ENCODE measurements at places on chromosomes 11 and 22.

- DNase-seq: no peak
Observed at GRCh38 chr11:73996161-73996747, 12.6 kb downstream of the UCP3 start.

- no peak for DNase-seq
Observed at GRCh38 chr11:13861411-13861810, 101.1 kb upstream of the SPON1 start.

- DNase-seq: no peak
Observed at GRCh38 chr11:15805726-15806125, 550.6 kb downstream of the SOX6 start.

- DNase-seq: no peak
Observed at GRCh38 chr11:69799582-69799981, 19.6 kb downstream of the FGF3 start.

- DNase-seq: no peak
Observed at GRCh38 chr11:10204021-10204420, 90.0 kb downstream of the SBF2 start.

DNA sequence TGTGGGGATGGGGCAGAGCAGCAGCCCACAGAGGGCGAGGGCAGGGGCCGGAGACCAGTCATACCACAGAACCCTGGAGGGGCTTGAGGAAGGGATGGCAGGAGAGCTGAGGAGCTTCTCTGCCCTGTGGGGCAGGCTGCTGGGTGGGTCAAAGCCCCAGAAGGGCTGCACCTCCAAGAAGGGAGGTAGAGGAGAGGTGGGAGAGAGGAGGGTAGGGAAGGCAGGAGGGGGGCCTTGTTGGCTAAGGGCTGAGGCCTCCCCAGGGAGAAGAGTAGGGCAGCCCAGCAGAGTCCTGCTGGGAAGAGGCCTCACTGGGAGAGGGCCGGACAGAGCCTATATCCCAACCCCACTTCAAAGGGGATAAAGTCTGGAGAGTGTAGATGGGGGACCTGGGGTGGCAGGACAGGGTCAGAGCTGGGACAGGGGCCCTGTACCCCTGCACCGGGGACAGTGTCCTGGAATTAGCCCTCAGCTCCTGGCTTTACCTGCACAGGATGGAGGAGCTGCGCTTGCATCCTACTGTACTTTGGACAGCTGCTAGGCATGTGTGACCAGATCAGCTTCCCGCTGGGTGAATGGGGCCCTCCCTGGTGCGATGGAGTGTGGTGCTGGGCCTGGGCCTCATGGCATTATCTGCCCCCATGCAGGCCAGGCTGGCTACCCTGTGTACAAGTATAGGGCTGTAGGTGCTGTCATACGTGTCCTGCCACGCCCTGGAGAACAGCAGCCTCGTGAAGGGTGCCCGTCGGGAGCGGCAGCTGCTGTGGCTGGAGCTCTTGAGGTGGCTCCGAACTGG lies 7.3 kb downstream of the DGCR6L start:
- DNase-seq: no peak

- DNase-seq: no peak
Observed at GRCh38 chr22:35620624-35621251, 3.6 kb upstream of the MB start.

DNA sequence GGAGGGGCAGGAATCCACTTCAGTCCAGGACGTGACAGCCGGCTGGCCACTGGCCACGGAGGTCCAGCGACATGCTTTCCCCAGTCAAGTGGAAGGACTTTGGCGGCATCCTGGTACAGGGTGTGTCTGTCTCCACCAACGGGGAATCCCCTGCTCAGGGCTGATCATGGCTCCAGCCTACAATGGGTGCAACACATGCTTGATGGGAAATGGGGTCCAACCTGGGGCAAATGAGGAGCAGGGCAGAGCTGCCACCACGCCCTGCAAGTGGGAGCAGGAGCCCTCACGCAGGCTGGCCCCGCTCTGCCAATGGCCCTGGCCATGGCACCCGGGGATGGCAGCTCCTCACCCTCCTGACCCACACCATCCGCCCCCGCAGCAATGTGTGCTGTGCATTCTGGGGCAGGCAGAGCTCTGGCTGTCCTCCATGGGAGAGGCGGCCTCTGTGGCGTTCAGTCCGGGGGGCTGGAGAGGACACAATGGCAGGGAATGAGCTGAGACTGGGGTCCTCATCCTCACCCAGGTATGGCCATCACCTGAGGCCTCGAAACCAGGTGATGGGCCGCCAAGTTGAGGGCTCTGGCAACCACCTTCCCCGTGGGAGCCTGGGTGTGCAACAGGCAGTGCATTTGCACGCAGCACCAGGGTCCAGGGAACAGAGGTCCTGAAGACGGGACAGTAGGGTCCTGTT lies 5.8 kb upstream of the SEPTIN5 start:
- DNase-seq: no peak

DNA sequence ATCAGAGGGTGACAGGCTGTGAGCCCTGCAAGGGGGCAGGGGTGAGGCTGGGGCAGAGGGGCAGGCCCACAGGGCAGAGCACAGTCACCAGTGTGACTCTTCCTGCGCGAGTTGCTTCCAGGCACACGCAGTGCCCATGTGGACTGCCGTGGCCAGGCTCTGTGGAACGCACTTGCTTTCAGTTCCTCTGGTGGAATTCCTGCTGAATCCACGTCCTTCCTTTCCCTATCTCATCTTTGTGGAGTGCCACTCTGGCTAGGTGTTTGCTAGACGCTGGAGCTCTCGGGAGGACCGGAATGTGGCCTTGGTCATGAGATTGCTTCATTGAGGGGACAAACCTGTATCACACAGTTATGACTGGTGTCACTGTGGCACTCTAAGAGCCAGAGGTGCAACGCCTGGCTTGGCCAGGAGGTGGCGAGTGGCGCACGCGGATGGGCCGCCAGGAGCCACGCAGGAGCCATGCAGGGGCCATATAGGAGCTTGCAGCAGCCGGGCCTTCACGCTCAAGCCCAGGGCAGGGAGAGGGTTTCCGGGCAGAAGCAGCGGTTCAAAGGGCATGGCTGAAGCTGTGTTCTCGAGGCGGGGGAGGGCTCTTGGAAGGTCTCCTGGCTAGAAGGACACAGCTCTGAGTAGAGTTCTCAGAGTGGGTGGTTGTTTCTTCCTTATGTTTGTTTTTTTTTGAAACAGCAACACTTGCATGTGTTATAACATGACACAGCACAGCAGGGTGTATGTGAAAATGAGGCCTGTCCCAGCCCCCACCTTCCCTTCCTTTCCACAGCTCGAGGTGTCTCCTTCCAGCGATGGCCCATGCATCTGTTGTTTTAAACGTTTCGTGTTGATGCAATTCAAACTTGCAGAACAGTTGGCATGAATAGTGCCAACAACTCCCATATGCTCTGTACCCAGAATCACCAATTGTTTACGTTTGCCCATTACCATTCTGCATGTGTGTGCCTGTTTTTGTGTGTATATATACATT lies 36.2 kb downstream of the TBC1D22A start:
- no peak for DNase-seq

DNA sequence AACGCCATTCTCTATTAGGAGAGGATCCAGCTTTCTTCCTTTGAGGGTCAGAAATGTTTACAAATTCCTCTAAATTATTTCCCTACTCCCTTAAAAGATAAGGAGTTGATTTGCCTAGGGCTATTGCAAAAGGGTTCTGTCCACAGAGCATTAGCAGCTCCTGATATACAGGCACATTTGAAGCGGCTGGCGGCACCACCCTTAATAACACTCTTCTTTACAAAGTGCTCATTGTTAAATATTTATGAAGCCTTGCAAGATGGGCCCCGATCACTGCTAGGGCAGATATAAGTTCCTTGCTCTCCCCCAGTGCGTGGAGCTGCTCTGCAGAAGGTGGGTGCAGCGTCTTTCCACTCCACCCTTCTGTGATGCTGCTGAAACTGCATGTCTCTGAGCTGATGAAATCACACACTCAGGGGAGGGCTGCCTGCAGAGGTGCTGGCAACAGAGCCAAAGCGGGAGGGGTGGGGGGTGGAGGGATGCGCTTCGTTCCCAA lies 116.7 kb upstream of the NTM start:
- no peak for DNase-seq

GRCh38 chr11:15199693-15200092 lies 85.0 kb downstream of the INSC start:
- no peak for DNase-seq

GRCh38 chr11:33723238-33723881 lies 12.9 kb downstream of the CD59 start:
- peak; percentile 95 for DNase-seq

- DNase-seq: no peak
Observed at GRCh38 chr11:45475173-45475572, 189.0 kb upstream of the SYT13 start.

DNA sequence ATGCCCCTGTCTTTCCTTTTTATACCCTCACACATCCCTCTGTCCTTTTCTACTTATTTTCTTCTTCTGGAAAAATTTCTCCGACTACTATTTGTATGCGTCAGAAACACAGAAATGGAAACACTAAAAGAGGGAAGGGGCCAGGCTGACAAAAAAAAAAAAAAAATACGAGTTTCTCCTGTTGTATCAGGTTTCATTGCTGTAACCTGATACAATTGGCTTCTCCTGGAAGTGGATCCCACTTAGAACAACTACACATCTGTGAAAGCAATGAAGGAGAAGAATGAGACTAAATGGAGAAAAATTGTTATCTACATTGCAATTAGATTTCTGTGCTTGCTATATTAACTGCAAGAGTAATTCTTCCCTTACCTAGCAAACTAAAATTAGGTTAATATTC lies 393.9 kb downstream of the GUCY1A2 start:
- no peak for DNase-seq

- DNase-seq: no peak
Observed at GRCh38 chr11:21556926-21557325, 636.0 kb upstream of the ANO5 start.

- DNase-seq: no peak
Observed at GRCh38 chr11:96008161-96008720, 84.3 kb upstream of the MTMR2 start.

- DNase-seq: no peak
Observed at GRCh38 chr22:43995057-43995685, 28.9 kb upstream of the PARVB start.

DNA sequence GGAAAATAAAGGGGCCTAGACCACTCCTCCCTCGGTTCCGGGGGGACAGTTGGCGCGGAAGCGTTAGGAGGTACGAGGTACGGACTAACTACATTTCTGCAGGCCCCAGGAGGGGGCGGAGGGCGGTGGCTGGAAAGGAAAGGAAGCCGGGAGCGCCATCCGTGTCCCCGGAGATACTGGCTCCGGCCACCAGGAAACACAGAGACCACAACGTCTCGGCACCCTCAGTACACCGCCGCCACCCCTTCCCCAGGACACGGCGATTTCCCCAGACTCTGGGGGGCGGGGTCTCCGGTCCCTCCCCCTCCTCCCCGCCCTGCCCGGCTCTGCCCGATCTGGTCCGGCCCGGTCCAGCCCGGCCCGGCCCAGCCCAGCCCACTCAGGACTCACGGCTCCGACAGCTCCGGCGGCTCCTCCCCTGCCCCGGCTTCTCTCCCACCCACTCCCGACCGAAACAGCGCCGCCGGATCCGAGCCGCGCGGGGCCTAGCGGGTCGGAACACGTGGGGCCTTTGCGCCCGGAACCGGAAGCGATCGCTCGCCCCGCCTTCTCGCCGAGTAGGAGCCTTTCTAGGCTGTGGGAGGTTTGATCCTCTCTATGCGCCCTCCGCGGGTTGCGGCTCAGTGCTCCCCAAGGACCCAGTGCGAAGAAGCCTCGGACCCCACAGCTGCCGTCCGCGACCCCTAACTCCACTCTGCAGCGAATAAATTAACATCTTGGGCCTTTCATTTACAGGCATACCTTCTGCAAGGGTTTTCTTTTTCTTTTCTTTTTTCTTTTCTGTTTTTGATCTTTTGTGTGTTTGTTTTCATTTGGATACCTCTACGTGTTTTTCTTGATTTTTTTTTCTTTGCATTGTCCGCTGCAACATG lies at the start of gene ZNF202:
Gene ZNF202, minus strand, starts transcription at position 502 of the 872 bp plus-strand sequence. CDS start 10,772 bp downstream, outside the sequence.
- peak; percentile 28 for DNase-seq

GRCh38 chr11:10109806-10110205 lies 184.2 kb downstream of the SBF2 start:
- DNase-seq: no peak

- no peak for DNase-seq
Observed at GRCh38 chr22:22024440-22024839, 41.9 kb upstream of the TOP3B start.

DNA sequence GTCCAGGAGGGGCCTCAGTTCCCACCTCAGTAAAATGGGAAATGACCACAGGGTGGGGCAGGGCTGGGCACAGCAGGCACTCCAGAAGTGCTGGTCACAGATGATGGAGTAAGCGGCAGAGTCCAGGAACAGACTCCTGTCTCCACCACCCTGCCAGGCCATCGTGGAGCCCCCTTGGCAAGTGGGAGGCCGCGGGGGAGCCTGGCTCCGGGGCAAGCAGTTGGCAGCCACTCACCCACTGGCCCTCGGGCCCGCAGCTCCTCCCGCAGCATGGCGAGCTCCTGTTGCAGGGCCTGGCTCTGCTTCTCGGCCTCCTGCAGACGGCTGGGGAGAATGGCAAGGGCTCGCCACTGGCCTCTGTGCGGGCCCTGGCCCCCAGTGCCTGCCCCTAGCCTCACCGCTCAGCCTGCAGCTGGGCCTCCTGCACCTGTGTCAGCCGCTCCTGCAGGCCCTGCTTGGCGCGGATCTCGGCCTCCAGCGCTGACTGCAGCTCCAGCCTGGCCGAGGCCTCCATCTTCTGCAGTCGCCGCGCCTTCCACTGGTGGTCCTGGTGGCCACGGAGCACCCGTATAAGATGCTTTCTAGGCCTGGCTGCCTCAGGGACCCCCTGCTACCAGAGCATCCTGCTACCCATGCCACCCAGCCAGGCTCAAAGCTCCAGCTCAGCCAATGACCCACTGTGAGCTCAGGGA lies 10.3 kb downstream of the CDC42BPG start:
- no peak for DNase-seq

DNA sequence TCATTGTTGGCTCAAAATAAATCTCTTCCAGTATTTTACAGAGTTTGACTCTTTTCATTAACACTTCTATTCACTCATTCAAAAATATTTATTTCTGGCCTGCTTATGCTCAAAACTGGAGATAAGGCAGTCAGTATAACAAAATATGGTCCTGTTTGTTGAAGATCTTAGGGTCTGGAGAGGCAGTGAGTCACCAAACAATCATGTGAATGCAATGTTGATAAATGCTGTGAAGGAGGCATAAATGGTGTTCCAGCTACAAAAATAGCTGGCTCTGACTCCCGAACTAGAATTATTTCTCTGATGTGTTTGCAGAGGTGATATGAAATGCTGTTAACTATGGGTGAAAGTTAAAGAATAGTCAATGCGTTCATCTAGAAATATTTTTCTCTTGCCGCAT lies 390.6 kb downstream of the AASDHPPT start:
- DNase-seq: no peak

GRCh38 chr11:62565100-62565802 lies 8.4 kb downstream of the EEF1G start:
- no peak for DNase-seq

- no peak for DNase-seq
Observed at GRCh38 chr11:33936725-33937604, 45.1 kb upstream of the LMO2 start.

DNA sequence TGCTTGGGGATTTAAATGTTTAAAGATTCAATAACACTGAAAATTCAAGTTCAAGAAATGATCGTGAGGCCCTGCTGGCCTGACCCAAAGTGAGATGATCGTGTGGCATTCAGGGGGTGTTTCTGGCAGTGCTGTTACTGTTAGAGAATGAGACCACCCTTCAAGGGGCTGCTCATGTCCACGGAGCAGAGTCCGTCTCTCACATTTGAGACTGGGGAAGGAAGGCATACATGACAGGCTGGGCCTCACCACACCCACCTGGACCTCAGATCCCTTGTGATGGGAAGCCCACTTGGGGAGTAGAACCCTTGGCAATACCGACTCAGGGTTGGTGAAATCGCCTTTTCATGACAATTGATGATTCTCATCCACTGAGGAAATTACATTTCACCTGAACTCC lies 16.1 kb upstream of the NRIP3 start:
- no peak for DNase-seq
